A172 (cell line): ENCODE measurements at places on chromosomes 7 and 10.

GRCh38 chr7:80681272-80681885 is 42.9 kb downstream of the CD36 start:
- peak; percentile 51 for DNase-seq

DNA sequence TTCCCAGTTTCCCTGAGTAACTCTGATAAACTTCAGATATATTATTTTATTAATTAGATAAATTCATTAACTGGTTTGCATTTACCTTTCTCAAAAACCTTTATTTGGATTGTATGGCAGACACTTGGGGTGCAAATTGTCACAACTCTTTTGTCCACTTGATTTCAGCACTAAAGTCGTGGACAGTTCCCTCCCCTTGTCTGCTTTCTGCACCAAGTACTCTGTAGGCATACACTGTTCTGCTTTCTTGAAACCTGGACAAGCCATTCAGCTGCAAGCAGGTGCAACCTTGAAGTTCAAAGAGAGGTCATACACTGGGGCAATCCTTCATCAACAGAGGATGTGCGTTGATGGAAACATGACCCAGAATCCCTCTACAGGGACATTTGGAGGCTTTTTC is 162.9 kb downstream of the ARL5B start:
- DNase-seq, result peak; percentile 48

DNA sequence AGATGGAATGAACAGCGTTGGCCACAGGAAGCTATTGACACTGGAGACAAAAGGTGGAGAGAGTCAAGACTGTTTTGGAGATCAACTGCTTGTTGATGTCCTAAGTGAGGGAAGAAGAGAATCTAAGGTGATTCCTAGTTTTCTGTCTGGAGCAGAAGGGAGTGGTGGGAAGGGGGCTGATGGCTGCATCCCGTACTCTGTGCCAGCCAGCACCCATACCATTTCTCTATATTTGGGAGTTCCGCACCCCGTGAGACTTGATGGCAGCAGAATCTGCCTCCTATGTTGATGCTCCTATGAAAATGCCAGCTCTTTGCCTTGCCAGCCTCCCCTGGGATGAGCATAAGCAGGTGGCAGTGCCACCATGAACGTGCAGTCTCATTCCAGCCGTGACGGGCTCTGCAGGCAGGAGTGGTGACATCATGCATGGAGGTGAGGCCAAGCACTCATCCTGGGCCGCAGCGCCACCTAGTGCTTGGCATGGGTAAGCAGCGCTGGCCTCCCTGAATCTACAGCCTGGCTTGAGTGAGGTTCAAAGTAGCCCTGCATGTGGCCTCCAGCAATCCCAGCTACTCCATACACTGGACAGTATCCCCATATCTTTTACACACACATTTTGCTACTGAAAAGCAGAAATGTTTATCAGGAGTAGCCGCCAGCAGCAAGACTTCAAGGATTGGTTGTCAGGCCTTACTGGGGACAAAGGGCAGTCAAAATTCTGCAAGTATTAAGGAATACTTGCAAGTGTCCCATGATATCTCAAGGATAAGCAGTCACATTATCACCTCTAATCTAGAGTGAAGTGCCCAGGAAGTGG is 43.0 kb downstream of the PODXL start:
- DNase-seq, result peak; percentile 82

GRCh38 chr10:42987121-42987541 is 89.7 kb upstream of the RET start:
- DNase-seq, result no peak

GRCh38 chr7:121449735-121450240 is 53.7 kb upstream of the FAM3C start:
- no peak for DNase-seq

- DNase-seq, result no peak
Measured at GRCh38 chr7:5420067-5420880, 3.4 kb downstream of the TNRC18 start.

DNA sequence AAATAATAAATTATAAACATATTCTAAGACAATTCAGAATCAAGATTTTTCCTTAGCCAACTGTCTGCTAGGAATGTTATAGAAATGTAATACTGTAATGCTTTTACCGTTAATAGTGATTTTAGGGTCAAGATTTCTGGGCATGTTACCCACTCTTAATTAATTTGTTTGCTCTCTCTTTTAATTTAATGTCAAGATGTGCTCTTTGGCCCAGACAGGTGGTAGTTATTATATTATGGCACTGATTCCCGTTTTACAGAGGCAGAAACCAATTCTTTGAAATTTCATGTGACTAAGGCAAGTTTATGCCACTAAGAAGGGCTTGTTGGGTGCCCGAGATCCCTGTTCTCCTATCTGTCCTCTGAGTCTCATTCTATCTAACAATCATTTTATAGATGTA is 959 bp upstream of the FAM107B start:
- DNase-seq, result no peak

GRCh38 chr7:143929224-143929920 is 5.7 kb upstream of the OR2F2 start:
- no peak for DNase-seq

DNA sequence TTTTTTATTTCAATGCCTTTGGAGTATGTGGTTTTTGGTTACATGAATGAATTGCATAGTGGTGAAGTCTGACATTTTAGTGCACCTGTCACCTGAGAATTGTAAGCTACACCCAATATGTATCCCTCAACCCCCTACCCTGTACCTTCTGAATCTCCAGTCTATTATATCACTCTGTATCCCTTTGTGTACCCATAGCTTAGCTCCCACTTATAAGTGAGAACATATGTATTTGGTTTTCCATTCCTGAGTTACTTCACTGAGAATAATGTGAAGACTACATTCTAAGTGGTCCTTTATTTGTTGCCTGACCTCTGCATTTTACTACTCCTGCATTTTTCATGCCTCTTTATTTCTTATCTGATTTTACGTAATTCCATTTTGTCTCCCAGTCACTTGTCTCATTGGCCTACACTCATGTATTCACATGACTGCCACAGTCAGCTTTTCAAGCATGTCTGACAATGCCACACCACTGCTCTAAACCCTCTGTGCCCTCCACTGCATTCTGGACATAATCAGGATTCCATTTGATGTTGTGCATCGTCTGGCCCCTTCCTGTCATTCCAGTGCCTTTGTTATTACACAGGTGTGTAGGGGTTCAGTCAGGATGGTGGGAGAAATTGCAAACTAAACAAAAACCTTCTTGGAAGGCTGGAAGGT is 1325.5 kb downstream of the XPNPEP1 start:
- DNase-seq, result peak; percentile 88

DNA sequence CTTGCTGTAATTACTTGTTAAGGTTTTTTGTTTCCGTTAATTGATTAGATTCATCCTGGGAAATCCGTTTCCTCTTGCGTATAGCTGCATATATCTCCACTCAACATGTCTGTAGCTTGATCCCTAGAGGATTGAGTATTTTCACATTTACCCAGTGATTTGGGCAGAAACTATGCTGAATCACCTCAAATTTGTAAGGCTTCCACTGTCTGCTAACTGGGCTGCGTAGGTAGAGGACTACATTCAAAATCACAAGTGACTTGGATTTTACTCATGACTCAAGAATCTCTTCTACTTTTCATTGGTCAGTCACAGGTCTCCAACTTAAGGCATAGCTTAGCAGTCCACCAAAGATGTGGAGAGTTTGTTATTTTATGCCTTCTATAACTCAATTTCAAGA is 141.8 kb downstream of the POLR1F start:
- no peak for DNase-seq

DNA sequence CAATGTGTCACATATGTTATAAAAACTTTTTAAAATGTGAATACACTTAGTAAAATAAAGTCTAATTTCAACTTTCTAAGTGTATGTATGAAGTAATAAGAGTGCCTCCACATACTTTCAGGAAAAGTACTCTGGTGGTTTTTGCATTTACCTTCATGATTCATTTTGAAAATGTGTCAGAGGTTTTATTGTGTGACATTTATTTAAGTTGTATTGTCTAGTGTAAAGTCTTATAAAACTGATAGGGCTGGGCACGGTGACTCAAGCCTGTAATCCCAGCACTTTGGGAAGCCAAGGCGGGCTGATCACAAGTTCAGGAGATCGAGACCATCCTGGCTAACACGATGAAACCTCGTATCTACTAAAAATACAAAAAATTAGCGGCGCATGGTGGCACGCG is 226.5 kb downstream of the ITGB1 start:
- no peak for DNase-seq

DNA sequence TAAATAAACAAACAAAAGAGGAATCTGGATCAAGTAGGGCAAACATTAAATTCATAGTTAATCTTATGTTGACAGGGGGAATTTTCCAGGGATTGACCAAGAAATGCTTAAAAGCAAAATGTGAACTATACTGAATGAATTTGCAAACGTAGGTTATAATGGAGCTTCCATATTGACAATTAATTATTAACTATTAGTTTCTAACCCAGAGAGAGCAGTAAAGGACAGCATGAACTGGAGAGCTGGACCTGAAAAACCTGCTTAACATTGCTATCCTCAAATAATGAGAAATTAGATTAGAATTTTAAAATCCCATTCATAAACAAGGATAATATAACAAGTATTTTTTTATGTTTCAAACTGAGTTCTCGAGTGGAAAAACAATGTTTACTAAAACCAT is 1089.6 kb downstream of the DNAJB9 start:
- DNase-seq, result no peak

GRCh38 chr10:20874261-20874660 is 22.9 kb downstream of the NEBL start:
- no peak for DNase-seq

DNA sequence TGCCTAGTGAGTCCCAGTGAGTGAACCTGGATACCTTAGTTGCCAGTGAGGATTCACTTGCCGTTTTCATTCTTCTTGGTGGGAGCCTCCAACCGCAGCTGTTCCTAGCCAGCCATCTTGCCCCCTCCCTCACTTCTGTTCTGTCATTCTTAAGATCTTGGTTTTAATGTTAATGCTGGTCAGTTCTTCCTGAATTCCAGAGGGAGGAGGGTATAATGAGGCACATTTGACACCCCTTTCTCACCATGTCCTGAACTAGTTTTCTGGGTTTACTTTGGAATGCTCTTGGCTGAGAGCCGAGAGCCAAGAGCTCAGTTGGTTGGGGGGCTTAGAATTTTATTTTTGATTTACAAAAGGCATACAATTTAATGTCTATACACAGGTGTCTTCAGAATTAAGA is 78.5 kb upstream of the ADCY1 start:
- DNase-seq, result no peak

- no peak for DNase-seq
Measured at GRCh38 chr10:17212802-17213221, 11.3 kb upstream of the TRDMT1 start.

- no peak for DNase-seq
Measured at GRCh38 chr10:17309435-17309834, 81.4 kb downstream of the VIM start.

DNA sequence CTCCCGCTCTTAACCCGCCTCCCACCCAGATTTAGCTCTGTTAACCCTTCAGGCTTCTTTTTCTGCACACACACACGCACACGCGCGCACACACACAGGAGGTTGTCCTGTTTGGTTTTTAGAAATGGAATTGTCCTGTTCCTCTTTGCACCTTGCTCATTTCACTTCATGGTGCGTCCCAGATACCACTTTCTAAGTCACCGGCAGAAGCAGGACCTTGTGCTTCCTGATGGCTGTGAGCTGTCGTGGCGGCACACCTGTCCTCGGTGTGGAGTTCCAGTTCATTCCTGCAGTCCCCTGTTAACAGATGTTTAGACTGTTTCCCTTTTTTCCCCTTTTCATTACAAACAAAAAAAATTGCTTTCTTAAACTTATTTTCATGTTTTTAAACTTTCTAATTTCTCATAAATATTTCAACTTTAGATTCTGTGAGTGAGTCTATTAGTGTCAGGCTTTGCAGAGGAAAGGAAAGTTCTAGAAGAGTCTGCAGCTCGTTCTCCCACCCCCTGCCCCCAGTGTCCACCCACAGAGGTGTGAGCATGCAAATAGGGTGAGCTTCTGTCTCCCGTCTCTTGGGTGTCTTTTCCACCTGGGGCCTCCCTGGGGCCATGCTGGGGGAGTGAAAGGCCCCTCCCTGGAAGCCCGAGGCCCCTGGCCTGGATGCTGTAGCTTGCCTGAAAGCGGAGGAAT is 85.5 kb downstream of the LHPP start:
- DNase-seq, result no peak

GRCh38 chr7:32428546-32428945 is 61.6 kb downstream of the LSM5 start:
- DNase-seq, result no peak

DNA sequence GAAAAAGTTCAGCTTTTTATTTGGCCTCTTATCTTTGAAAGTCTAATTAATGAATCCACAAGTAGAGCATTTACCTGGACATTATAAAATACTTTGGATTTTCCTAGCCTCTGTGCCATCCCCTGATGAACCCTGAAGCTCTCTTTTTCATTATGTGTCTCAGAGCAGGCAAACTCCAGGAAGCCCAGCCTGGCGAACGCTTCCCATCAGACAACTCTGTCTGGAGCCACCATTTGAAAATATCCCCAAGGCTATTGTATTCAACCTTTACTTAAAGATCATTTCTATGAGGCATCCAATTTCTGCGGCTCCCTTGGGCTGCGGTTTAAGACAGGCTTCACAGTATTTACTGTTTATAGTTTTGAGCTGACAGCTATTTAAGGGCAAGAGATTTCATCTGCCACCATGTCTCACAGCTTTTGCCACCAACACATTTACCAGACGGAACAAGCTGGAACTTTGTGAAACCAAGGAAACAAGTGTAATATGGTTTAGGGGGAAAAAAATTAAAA is 257.2 kb upstream of the GLI3 start:
- DNase-seq, result no peak

DNA sequence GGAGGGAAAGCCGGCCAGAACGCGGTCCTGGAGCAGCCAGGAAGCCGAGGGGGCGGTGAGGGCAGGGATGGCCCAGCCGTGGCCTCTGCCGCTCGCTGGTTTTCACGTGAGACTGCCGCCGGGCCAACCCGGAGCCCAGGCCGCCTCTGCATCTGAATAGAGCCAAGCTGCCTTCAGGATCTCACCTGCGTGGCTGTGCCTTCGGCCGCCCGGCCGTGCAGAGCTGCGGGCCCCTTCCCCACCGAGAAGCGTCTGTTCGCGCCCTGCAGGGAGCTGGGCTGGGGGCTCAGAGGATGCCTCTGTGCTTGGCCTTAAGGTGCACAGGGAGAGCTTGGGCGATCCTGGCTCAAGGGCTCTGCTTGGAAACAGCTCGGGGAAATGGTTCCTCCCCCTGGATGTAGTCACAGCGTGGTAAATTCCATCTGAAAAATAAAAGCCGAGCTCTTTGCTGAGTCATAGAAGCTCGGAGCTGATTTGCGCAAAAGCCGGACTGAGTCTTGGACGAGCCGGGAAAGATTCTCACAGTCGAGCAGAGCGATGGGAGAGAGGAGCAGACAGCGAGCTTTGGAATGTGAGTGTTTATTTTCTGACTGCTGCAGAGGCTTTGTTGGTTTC is at the start of gene JAKMIP3:
Gene JAKMIP3 (plus strand): TSS at position 456 of the 615 bp plus-strand sequence. CDS start 38,863 bp downstream, outside the sequence.
- DNase-seq, result peak; percentile 68

GRCh38 chr7:51226063-51226755 is 90.4 kb downstream of the COBL start:
- DNase-seq, result no peak

- no peak for DNase-seq
Measured at GRCh38 chr7:149552799-149553198, 55.2 kb upstream of the ZNF746 start.
